ENCODE measurements at places on chromosomes 5 and 9.

DNA sequence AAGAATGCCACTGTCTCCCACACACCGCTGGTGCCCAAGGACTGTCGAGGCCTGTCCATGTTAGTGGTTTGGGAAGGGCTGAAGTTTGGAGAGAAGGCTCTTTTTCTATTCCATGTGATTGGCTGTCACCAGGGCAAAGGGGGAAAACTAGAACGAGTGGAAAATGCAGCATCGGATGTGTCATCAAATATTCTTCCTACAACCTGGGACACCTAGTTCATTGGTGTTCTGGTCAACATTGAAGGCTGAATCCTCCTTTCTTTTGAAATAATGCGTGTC is 53.2 kb downstream of the PIK3R1 start:
- DNase-seq = no peak

DNA sequence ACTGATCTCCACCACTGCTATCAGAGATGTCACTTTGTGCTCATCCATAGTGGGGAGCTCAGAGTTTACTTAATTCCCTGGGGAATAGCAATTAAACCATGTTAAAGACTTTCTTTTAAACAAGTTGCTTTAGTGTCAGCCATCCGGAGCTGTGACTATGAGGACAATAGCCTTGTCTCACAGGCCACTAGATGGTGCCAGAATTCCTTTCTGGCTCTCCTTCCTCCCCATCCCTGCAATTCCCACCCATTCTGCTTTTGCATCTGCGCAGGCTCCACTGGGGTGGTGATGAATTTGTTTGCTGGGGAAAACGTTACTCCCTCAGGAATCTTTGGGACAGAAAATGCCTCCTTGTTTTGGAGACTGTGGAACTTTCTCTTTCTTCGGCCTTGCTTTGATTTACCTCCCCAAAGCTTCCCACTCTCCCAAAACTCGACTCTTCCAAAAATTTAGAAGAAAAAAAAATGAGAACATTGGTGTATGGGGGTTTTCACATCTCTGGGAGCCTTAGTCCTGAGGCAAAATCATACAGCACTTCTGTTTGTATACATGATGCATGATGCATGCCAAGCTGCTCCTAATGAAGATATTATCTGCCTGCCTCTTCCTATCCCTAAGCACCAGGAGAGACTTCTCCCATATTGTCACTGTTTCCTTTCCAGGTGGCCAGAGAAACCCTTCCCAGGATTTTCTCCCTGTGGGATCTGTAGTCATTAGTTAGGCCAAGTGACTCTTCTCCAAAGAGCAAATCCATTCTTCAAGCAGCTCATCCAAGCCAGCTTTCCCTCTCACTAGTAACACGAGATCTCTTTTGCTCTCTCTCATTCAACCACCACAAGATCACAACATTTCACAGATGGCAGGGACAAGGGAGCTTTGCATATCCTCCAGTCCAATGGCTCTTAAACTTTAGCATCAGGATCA is 466.1 kb downstream of the TLR4 start:
- DNase-seq = no peak

GRCh38 chr9:84261070-84261746 is 79.3 kb downstream of the SLC28A3 start:
- DNase-seq = peak; percentile 15

GRCh38 chr9:21744841-21745240 is 57.6 kb upstream of the MTAP start:
- DNase-seq = no peak

DNA sequence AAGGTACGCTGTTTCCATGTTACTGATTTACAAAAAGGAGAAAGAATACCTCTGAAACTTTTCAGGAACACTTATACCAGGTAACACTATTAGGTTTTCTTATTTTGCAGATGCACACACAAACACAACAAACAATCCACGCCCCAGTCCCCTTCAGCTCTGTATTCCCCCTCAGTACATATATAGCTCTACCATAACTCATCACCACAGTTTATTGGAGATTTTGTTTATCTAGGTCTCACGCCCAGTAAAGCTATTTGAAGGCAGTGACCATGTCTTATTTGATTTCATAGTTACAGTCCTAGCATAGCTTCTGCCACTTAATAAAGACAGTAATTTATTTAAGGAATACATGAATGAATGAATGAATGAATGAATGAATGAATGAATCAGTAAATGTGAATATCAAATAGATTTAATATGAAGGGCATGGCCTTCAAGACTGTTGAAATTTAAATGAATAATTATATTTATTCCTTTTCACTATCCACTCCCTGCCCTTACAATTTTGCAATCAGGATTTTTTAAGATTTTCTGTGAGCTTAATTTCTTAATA is 32.9 kb downstream of the INVS start:
- DNase-seq = no peak

DNA sequence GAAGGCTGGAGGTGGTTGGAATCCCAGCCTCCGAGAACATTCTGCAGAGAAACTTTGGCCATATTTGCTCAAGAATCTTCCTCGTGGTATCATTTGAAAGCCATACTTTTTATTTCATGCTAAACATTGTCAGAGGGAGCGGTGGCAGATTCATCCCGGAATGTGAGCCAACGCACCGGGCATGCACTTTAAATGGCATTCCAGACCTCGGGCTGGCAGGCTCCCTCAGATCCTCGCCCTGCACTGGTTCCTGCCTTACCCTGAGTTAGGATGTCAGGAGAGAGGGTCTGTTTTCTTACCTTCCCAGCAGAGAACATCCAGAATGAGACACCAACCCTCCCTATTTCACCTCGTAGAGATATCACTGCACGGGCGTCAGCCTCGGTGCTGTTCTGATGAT is 33.8 kb downstream of the GDNF start:
- no peak for DNase-seq

DNA sequence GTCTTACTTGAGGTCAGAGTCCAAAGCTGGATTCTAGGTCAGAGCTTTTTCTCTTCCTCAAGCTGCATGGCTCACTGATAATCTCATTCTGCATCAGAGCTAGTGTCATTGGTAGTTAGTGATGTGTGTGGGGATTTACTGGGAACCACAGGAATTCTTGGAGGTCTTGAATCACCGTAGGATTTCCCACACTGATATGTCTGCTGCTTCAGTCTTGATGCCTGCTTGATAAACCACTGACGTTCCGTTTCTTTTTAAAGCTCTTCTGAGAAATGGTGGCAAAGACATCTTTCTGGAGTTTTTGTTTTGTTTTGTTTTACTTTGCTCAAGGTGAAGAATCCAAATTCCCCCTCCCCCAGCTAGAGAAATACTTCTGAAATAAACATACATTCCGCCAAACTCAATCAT is 1.2 kb upstream of the GARIN3 start:
- DNase-seq = no peak

DNA sequence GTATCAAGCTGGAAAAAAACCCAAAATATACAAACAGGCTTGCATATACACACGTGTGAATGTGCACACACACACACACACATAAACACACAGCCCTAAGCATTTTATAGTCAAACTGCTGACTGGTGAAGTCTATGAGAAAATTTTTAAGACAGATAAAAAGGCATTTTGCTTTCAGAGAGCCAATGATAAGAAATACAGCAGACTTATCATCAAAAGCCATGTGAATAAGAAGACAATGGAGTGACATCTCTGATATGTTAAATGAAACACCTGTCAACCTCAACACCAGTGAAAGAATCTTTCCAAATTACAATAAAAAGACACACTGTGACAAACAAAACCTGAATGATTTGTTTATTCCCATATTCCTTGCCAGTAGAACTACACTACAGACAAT is 233.3 kb downstream of the CDH9 start:
- no peak for DNase-seq

DNA sequence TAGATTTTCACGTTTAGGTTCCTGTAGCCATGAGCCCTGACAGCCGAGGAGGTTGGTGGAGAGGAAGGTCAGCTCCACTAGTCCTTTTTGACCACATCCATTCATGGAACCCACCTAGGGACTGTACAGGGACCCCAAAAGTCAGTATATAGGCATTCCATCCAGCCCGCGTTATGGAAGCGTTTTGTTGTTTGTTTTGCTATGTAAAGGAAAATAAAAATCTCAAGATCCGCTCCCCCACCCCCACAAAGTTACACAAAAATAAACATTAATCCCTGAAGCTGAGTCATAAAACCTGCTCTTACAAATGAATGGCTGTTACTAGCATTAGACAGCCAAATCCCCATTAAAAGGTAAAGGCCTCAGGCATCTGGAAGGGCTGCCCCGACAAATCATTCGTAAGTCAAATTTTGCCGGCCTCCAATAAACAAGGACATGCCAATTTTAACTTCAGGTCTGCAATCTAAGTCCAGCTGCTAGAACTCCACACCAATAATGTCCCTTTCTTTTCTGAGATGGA is 292.9 kb downstream of the MED10 start:
- DNase-seq = no peak

- no peak for DNase-seq
These were observed 576.7 kb downstream of the LRRC70 start for GRCh38 chr5:63155310-63155631.

GRCh38 chr9:12813960-12814876 is 39.4 kb downstream of the LURAP1L start:
- DNase-seq = no peak

GRCh38 chr9:31604531-31604930 is 779.9 kb upstream of the ACO1 start:
- DNase-seq = no peak

DNA sequence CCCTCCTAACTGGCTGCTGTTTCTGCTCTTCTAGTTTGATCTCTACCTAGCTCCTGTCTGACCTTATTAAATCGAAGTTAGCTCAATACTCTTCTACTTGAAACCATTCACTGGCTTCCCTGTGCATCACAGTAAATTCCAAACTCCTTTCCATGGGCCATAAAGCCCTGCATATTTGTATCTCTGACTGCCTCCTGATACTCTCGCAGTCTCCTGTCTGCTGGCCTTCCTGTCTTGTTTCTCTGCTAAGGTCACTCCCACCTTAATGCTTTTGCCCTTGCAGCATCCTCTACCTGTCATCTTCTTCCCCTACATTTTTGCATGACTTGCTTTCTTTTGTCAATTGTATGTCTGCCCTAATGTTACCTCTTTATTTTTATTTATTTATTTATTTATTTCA is 44.8 kb downstream of the SNCAIP start:
- DNase-seq = no peak

DNA sequence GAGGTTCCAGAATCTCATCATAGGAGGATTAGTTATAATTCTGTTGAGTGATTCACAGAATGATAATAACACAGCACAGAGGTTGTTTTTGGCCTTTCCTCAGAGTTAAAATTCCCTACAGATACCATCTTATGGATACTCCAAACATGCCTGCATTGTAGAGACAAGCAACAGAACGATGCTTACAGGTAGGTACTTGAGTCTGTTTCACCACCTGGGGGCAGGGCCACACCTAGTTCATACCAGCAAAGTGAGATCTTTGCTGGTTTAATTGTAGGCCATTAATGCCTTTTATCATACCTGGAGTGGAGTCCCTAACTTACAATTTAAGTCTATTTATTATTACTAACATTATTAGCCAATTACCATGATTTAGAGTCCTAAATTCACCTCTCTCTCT is 416.5 kb upstream of the TLE4 start:
- DNase-seq = no peak

- DNase-seq = no peak
These were observed 13.9 kb upstream of the CTNNAL1 start for GRCh38 chr9:109027176-109027575.

DNA sequence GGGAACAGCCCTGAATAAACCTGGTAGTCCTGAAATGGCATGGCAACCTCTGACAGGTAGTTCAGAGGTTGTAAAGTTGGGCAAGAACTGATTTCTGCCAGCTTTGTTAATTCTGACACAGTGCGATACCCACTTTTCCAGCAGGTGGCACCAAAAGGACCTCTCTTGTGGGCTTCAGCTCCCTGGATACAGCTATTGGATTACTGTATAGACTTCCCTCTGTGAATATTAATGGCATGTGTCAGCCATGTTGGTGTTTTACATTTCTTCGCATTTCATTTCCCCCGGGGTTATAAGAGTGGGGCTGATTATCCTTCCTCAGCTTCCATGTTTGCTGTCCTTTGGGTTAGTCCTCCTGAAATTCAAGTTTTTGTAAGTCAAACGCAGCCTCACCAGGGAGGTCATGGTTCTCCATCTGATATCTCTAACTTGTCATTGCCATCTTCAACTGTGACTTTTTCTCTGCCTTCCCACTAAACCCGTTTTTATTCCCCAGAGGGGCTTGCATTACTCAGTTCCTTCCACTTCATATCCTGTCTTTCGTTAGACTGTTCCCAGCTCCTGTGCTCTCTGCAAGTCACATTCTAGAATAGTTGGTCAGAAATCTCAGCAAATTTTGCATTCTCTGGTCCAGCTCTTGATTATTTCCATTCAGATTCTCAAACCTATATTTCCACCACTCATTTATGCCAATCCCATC is 135.6 kb downstream of the LIFR start:
- DNase-seq = no peak

GRCh38 chr5:1827886-1828397 is 26.7 kb downstream of the NDUFS6 start:
- no peak for DNase-seq

DNA sequence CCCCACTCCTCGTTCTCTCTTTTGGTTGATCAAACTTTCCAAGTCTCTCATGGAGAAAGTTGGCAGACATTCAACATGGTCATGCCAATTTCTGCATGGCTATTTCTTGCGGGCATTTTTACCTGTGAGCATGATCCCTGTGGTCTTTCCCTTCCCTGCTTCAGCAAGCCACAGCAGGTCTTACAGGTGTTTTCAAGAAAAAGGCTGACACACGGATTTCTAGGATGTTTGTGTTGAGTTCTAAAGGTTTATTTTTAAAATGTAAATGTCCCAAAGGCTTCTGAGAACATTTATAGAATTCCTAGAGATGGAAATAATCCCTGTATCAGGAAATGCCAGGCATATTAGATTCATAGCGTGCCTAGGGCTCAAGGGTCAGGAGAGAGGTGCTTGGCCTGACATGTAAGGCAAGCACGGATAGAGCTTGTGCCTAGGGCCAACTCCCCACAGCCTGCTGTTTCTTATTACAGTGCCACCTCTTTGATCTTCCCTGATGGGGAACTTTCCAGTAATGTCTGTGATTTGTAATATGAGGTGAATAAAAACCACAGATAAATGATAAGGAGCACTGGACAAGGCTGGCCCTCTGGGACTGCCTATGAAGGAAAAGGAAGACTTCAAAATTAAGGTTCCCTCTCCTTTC is 79.8 kb downstream of the MUSK start:
- no peak for DNase-seq

DNA sequence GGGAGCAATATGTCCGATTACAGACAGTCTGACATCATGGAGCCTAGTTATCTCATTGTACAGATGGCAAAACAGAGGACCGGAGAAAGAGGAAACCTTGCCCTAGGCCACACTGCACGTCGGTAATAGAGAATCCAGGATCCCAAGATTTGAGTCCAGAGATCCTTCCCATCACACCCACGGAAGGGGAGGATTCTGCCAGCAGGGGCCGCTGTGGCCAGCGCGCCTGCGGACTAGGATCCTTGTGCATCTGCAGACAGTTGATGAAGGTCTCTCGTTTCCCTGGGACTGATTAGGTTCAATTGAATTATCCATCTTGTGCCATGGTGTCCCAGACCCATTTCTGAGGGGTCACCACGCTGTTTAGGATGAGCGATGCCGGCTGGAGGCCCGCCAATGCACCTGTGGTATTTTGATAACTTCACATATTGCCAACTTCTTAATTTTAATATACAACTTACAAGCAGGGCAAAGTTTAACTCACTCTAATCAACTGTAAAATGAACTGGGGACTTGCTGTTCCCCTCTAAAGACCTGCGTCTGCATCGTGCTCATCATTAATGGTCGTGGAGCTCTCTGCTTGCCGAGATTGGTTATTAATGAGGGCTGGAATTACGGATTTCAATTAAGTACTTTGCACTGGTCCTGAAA is 592.7 kb upstream of the BRINP1 start:
- DNase-seq = no peak

GRCh38 chr5:5584236-5584745 is 161.8 kb downstream of the ICE1 start:
- no peak for DNase-seq

GRCh38 chr9:99475401-99476065 is 253.5 kb downstream of the SEC61B start:
- DNase-seq = no peak

All from activated CD8-positive, alpha-beta memory T cell treated with anti-CD3 and anti-CD28 coated beads for 48 hours (primary cell).